ENCODE measurements at places on chromosomes 5 and 9. TPM values are rescaled to one million over a fixed set of nuclear protein-coding genes. Genes with fewer than 3 reads are reported as not detected.

IFNK gene
- total RNA-seq: not detected

SCGB3A2 gene
- total RNA-seq: not detected

GALNT12 gene
- 4.9 TPM for total RNA-seq

NFIB gene
- not detected for total RNA-seq

GRCh38 chr5:170542691-170543293 is 39.0 kb downstream of the KCNIP1 start:
- no peak for DNase-seq

DNA sequence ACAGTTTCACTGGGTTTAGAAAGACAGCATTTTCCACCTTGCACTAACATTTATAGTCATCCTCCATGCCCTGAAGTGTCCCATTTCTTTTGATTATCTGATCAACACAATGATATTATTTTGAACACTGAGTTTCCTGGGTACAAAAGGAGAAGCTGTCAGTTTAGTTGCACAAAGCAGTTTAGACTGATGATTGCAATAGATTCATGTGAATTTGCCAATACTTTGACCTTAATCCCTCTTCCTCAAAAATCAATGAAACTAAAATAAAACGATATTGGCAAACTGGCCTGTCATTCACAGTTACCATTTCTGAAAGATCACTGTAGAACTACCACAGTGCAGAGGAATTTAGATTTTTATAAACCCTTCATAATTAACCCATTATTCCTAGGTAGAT is 34.2 kb upstream of the RASGRF2 start:
- DNase-seq: no peak

DNA sequence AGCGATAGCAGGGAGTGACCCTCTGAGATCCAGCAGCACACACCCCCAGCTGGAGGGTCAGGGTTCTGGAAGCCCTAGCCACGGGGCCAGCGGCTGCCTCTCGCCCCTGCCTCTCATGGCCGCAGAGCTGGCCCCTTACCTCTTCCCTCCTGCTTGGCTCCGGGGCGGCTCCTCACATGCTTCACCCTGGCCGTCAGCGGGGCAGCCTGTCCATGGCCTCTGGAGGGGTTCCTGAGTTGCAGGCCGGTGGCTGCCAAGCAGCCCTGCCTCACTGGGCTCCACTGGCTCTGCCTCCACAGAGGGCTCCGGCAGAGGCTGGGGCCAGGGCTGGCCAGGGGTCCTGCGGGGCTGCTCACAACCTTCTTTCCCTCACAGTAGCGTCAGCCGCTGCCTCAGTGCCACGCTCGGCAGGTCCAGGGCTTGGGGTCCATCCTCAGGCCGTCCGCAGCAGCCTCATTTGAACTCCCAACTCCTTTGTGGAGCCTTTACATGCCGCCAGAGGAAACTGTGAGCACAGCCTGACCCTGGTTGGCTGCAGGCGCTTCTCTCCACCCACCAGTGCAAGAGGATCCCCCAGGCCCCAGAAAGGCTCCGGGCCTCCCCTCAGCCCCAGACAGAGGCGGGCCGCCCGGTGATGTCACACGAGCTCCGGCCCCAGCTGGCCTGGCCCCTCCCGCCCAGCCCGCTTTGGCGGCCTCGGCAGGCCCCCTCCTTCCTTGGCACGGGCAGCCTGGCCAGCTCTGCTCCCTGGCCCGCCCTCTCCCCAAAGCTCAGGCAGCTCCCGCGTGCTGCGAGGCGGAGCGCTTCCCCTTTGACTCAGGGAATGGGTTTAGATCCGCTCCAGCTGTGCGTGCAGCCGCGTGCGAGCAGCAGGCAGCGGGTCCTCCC is at the start of gene ANGPTL2:
Gene ANGPTL2 (minus strand): TSS at position 460 of the 888 bp plus-strand sequence. CDS start 13,904 bp downstream, outside the sequence.
- DNase-seq: no peak

DNA sequence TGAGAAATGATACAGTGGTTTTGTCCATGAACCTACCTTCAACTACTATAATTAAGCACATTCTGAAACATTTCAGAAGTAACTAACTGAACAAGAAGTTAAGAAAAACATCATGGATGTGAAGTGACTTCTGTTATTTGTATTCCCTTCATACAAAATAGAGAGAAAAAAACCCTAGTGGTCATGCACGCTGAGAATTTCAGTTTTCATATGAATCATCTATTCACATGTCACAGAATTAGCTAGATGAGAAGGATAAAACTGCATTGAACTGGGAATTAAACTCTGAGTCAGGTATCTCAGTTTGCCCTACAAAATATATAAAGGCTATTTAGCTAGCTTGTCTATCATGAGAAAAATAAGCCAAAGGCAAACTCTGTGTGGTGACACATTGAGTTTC is 451.8 kb upstream of the FTMT start:
- DNase-seq: no peak

- no peak for DNase-seq
Observed at GRCh38 chr5:123751670-123752069, 239.7 kb downstream of the CSNK1G3 start.

- no peak for DNase-seq
Observed at GRCh38 chr5:133336121-133336968, 276.0 kb downstream of the FSTL4 start.

GRCh38 chr5:38029397-38030065 is 189.7 kb upstream of the GDNF start:
- DNase-seq: no peak

DNA sequence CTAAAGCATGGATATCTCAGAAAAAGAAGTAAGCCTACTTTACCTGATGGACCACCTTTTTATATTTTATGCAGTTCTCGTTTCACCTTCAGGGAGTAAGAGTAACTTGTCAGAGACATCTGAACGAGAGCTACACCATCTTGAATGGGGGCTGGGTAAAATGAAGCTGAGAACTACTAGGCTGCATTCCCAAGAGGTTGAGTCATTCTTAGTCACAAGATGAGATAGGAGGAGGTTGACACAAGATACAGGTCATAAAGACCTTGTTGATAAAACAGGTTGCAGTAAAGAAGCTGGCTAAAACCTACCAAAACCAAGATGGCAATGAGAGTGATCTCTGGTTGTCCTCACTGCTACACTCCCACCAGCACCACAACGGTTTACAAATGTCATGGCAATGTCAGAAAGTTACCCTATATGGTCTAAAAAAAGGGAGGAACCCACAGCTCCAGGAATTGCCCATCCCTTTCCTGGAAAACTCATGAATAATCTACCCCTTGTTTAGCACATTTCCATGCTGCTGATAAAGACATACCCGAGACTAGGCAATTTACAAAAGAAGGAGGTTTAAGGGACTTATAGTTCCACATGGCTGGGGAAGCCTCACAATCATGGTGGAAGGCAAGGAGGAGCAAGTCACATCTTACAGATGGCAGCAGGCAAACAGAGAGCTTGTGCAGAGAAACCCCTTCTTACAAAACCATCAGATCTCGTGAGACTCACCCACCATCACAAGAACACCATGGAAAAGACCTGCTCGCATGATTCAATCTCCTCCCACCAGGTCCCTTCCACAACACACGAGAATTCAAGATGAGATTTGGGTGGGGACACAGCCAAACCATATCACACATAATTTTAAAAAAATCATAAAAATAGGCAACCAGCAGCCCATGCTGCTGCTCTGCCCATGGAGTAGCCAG is 62.5 kb downstream of the GIN1 start:
- DNase-seq: no peak

- DNase-seq: no peak
Observed at GRCh38 chr9:132809677-132810271, 68.3 kb downstream of the AK8 start.

DNA sequence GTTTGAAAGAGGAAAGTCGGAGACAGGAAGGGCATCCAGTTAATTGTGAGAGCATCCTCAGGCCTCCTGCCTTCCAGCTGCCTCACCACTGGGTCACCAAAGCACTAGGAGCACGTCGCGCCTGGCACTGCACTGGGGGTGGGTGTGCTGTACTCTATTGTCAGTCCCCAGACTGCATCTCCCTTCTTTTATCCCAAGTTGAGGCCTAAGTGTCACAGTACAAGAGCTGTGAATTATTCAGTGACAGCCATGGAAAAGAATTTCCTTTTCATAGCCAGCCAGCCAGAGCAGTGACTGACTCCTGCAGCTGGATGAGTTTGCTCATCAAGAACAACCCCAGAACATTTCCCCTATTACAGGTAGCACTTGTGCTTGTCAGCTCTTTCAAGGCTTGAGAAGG is 16.3 kb downstream of the CLTA start:
- no peak for DNase-seq

Measured in CD8-positive, alpha-beta memory T cell (primary cell).